ENCODE measurements at places on chromosomes 7 and 10.
A peak's percentile ranks its signal among the peaks of the same experiment; 100 is the strongest.

DNA sequence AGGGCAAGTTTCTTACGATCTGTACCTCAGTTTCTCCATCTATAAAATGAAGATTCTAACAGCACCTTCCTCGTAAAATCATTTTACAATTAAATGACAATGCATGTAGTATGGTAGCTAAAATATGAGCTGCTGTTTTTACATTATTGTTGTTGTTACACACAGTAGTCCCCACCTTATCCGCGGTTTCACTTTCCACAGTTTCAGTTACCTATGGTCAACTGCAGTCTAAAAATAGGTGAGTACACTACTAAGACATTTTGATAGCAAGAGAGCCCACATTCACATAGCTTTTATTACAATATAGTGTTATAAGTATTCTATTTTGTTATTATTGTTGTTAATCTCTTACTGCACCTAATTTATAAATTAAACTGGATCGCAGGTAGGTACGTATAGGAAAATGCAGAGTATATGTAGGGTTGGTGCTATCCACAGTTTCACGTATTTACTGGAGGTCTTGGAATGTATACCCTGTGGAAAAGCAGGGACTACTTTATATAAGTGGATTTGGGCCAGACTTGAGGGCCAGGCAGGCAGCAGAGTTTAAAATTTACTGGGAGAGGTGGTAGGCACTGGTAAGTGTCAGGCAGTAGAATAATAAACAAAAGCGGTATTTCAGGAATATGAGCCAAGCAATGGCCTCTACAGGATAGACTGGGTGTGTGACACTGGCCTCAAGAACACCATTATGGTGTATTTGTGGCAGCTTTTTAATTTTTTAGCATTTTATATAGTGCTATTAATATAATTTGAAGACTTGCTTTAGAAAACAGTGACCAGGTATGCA is 10.2 kb downstream of the DNMBP start:
- no peak overlapping the region for H3K4me3 ChIP-seq
- H3K27ac ChIP-seq: no peak overlapping the region
- H3K36me3 ChIP-seq: no peaks in the 10 kb centered on the region
- DNase-seq: no peak
- no peaks in the 10 kb centered on the region for H3K4me1 ChIP-seq

DNA sequence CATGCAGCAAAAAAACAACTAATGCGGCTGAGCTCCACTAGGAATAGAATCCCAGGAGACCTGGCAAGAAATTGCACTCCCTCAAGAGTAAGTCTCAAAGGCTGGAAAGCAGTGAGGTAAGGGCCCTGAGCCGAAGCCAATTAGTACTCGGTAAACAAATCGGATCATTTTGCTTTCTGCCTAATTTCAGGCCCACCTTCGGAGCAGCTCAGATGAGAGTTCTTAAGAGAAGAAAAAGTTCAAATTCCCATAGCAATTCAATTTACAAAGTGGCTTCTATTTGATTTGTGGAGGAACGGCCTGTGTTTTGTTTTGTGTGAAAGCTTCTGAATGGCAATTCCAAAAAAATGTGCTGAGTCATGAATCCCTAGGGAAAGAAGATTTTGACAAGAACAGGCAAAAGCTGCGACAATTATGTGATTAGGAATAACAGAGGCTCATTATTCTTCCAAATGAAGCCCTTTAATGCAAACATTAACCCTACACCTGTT is 60.9 kb downstream of the SLC16A9 start:
- H3K36me3 ChIP-seq: no peaks in the 10 kb centered on the region
- DNase-seq: no peak
- H3K27me3 ChIP-seq: no peaks in the 10 kb centered on the region
- peak overlapping the region; percentile 75 for H3K27ac ChIP-seq

DNA sequence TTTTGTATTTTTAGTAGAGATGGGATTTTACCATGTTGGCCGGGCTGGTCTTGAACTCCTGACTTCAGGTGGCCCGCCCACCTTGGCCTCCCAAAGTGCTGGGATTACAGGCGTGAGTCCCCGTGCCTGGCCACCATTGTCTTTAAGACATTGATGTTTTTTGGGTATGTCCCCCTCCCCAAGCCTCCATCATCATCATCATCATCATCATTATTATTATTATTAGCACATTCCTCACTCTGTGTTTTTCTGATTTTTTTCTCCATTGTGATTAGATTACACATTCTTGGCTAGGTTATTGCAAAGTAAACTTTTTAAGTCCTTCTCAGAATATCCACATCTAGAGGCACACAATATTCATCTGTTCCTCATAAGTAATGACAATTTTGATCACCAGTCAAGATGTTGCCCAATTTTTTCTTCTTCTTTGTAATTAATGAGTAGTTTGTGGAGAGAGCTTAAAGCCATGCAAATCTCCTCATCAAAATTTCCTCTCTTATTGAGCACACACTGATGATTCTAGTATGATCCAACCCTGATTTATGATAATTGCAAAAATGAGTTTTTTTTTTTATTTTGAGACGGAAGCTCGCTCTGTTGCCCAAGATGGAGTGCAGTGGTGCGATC is 47.5 kb downstream of the EPC1 start:
- DNase-seq: no peak
- H3K27me3 ChIP-seq: no peaks in the 10 kb centered on the region
- no peak overlapping the region for H3K4me3 ChIP-seq
- H3K36me3 ChIP-seq: no peaks in the 10 kb centered on the region
- no peaks in the 10 kb centered on the region for H3K4me1 ChIP-seq
- H3K27ac ChIP-seq: no peak overlapping the region

DNA sequence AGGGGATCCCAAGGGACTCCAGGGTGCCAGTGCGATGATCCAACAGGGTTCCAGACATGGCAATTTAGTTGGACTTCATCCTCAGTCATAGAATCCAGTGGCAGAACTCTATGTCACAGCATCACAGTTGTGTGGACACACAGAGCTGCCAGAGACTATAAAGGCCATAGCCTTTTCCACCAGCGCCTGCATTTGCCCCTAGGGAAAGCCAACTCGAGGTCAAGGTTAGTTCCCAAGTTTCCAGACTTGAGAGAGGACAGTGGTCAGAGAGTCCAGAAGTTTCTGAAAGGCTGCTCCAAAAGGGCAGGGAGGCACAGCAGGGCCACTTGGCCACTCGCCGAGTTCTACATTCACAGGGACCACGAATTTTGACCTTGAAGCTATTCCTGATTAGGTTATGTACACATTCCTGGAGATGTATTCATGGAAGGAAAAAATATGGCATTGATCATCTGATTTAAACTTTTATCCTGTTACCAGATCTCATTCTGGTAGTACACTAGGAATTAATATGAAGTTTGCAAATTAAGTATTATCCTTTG is 170.1 kb downstream of the KCNMA1 start:
- H3K27me3 ChIP-seq: no peaks in the 10 kb centered on the region
- H3K27ac ChIP-seq: no peak overlapping the region
- H3K36me3 ChIP-seq: no peaks in the 10 kb centered on the region
- H3K4me3 ChIP-seq: no peak overlapping the region
- peaks cover 3% of the 10 kb centered on the region for H3K4me1 ChIP-seq
- DNase-seq: no peak

DNA sequence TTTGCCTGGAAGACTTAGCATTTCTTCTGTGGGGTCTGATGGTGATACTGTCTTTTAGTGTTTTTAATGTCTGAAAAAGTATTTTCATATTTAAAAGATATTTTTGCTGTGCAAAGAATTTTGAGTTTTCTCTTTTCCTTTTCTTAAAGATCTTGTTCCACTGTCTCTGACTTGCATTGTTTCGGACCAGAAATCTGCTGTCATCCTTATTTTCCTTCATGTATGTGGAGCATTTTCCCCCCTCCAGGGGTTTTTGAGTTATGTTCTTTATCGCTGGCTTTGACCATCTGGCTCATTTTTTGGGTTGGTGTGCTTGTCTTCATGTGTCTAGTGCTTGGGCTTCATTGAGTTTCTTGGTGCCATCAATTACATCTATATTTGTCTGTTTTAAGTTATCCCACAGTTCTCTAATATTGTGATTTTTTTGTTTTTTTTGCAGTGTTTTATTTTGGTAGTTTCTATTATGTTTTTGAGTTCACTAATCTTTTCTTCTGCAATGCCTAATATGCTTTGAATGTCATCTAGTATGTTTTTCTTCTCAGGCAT is 119.9 kb downstream of the MGMT start:
- no peak overlapping the region for H3K27ac ChIP-seq
- H3K4me3 ChIP-seq: no peak overlapping the region
- H3K4me1 ChIP-seq: no peaks in the 10 kb centered on the region
- no peak for DNase-seq

DNA sequence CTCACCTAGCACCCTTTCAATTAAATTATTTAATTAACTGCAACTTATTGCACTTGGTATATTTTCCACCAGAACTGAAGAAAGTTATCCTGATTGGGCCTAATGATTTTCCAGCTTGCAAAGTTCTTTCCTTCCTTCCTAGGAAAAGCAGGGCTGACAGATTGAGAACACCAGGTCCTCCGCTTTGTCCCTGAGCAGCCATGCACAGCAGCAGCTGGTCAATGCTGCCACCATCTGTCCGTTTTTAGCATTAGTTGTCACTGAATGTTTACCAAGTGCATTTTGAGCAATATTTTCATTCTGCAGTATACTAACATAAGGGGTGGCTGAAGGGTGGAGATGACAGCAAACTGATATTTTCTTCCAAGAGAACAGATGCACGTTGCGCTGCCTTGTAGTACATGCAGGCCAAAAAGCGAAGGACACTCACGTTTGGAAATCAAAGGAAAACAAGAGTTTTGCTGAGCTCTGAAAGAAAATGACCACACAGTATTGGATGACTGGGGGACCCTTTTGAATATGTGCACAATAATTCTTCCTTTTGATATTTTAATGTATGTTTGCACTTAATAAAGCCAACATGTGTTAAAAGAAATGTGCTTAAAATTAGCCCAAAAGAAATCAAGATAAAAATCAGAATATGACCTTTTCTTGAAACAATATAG is 248.8 kb upstream of the PTN start:
- no peak overlapping the region for H3K4me3 ChIP-seq
- no peaks in the 10 kb centered on the region for H3K27me3 ChIP-seq
- H3K4me1 ChIP-seq: peaks cover 6% of the 10 kb centered on the region
- no peaks in the 10 kb centered on the region for H3K36me3 ChIP-seq
- no peak overlapping the region for H3K27ac ChIP-seq

DNA sequence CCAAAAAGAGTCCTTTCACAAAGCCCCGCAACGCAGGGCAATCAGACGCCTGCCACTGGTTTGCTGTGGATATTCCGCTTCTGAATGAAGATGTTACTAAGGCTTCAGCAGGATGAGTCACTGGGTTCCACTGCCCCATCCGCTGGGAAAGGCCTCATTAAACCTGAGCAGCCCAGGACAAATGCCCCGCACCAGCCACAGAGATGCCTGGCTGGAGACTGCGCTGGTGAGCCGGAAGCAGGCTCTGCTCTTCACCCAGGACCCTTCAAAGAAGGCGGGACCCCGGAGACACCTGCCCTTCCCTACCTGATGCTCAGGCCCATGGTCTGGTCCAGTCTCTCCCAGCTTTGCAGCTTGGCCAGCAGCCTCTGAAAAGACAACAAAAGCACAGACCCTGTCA is 19.8 kb downstream of the MAD1L1 start:
- no peak overlapping the region for H3K4me3 ChIP-seq
- no peaks in the 10 kb centered on the region for H3K36me3 ChIP-seq
- H3K4me1 ChIP-seq: no peaks in the 10 kb centered on the region
- no peak for DNase-seq
- H3K27ac ChIP-seq: no peak overlapping the region

- no peaks in the 10 kb centered on the region for H3K27me3 ChIP-seq
- H3K4me1 ChIP-seq: no peaks in the 10 kb centered on the region
- DNase-seq: no peak
- H3K4me3 ChIP-seq: no peak overlapping the region
- no peaks in the 10 kb centered on the region for H3K36me3 ChIP-seq
Measured at GRCh38 chr10:43061331-43061730, 15.5 kb upstream of the RET start.

DNA sequence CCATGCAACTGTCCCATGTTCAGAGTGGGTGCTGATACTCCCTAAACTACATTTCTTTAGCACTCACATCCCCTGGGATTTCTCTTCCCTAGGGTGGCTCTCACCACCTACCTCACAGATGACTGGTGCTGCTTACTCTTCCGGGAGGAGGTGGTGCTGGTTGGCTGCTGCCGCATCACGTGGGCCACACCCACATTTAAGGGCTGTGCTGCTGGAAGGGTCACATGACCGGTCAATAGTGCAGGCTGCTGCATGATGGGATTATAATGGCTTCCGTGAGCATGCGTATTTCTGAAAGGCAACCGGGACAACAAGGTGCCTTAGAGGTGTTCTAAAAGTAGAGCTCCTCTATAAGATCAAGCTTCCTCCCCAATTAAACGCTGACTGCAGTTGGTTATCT is 76.8 kb downstream of the CLEC2L start:
- no peak overlapping the region for H3K27ac ChIP-seq
- no peak for DNase-seq
- no peaks in the 10 kb centered on the region for H3K36me3 ChIP-seq
- no peak overlapping the region for H3K4me3 ChIP-seq

DNA sequence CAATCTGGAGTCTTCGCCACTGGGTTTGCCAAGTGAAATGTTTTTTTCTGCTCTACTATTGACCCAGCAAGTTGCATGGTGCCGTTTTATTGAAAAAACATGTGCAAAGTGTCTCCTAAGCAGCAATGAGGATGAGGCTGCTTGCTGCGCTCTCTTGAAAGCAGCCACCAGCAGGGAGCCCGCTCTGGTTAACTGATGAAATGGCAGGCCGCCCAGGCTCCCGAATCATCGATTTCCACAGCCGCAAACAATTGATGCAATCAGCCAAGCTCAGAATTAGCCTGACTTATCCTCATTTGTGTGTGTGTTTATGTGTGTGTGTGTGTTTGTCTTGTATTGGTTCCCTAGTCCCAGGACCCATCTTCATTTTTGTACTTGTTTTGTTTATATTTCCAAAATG is 22.2 kb upstream of the LYZL1 start:
- DNase-seq: no peak
- H3K4me3 ChIP-seq: no peak overlapping the region
- no peak overlapping the region for H3K27ac ChIP-seq
- H3K36me3 ChIP-seq: no peaks in the 10 kb centered on the region

GRCh38 chr7:73364006-73364728 is 36.2 kb downstream of the FKBP6 start:
- H3K4me1 ChIP-seq: no peaks in the 10 kb centered on the region
- no peak for DNase-seq

DNA sequence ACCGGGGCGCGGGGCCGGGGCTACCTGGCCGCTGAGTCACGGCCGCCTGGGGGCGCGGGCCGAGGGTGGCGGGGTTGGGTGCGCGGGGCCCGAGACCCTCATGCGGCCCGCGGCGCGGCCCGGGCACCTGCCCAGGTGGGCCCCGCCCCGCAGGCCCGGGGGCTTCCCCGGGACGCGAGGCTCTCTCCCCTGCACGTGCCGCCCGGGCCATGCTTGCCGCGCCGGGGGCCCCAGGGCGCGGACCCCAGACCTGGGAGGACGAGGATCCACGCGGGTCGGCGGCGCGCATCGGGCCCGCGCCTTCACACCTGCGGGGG is 402 bp downstream of the MAFK start:
- DNase-seq: no peak
- peak overlapping the region; percentile 98 for H3K4me3 ChIP-seq
- H3K4me1 ChIP-seq: no peaks in the 10 kb centered on the region
- H3K36me3 ChIP-seq: no peaks in the 10 kb centered on the region
- H3K27ac ChIP-seq: peak overlapping the region; percentile 95
- H3K27me3 ChIP-seq: no peaks in the 10 kb centered on the region

All from aorta (tissue), 5 donors.